A549 (cell line): ENCODE measurements at places on chromosomes 1 and 21. TPM values are rescaled to one million over a fixed set of nuclear protein-coding genes. Genes with fewer than 3 reads are reported as not detected.

The SPRR1B gene
- polyA plus RNA-seq: not detected in 3 replicates

The HES5 gene
- not detected in 3 replicates for polyA plus RNA-seq

The GCSAML gene
- polyA plus RNA-seq: not detected in 3 replicates

The AKR7A3 gene
- polyA plus RNA-seq: 0.17 to 0.24 TPM (median 0.21 TPM) in 3 replicates

The GPR37L1 gene
- polyA plus RNA-seq: 0.08 to 0.09 TPM (median 0.09 TPM) in 3 replicates

The SMCP gene
- polyA plus RNA-seq: not detected in 3 replicates

The CA6 gene
- not detected in 3 replicates for polyA plus RNA-seq

The PTGFRN gene
- polyA plus RNA-seq: 13.7 to 17.4 TPM (median 16.7 TPM) in 3 replicates

The CD48 gene
- polyA plus RNA-seq: not detected in 3 replicates

The KPRP gene
- polyA plus RNA-seq: not detected in 3 replicates

The TMEM51 gene
- polyA plus RNA-seq: 20.9 to 24.2 TPM (median 22.8 TPM) in 3 replicates

The MSH4 gene
- polyA plus RNA-seq: 0.03 TPM in 1 of 3 replicates, not detected in the others

The OR2T2 gene
- not detected in 3 replicates for polyA plus RNA-seq

The SAMD13 gene
- 0.28 to 0.59 TPM (median 0.53 TPM) in 3 replicates for polyA plus RNA-seq

The SLFNL1 gene
- 0.03 to 0.05 TPM (median 0.04 TPM) in 3 replicates for polyA plus RNA-seq

The PADI3 gene
- 0.99 to 1.5 TPM (median 1.4 TPM) in 3 replicates for polyA plus RNA-seq

The BTBD8 gene
- polyA plus RNA-seq: 0.80 to 1.2 TPM (median 0.93 TPM) in 3 replicates

The LEMD1 gene
- polyA plus RNA-seq: 0.18 to 0.26 TPM in 2 of 3 replicates, not detected in the other

The TFB2M gene
- 27.7 to 30.6 TPM (median 28.7 TPM) in 3 replicates for polyA plus RNA-seq

The CIART gene
- 0.28 to 0.59 TPM (median 0.48 TPM) in 3 replicates for polyA plus RNA-seq

The VSIG8 gene
- polyA plus RNA-seq: 0.05 to 0.09 TPM in 2 of 3 replicates, not detected in the other

The S100A14 gene
- 0.16 to 0.21 TPM (median 0.21 TPM) in 3 replicates for polyA plus RNA-seq

The MAEL gene
- not detected in 3 replicates for polyA plus RNA-seq

The IL12RB2 gene
- polyA plus RNA-seq: not detected in 3 replicates

The CDA gene
- 35.6 to 48.7 TPM (median 44.6 TPM) in 3 replicates for polyA plus RNA-seq

The TLR5 gene
- 0.22 to 0.46 TPM (median 0.34 TPM) in 3 replicates for polyA plus RNA-seq

The RHD gene
- polyA plus RNA-seq: not detected in 3 replicates

The CELA3B gene
- polyA plus RNA-seq: not detected in 3 replicates

The SEC16B gene
- polyA plus RNA-seq: 1.2 to 1.6 TPM (median 1.3 TPM) in 3 replicates

The SLC41A1 gene
- polyA plus RNA-seq: 25.6 to 26.4 TPM (median 26.1 TPM) in 3 replicates

The UTS2 gene
- not detected in 3 replicates for polyA plus RNA-seq
